Activated T-cell treated with anti-CD3 and anti-CD28 coated beads, Interleukin-2, amount 50 U/mL, for 24 hours (primary cell): ENCODE measurements at places on chromosomes 16 and 17.

DNA sequence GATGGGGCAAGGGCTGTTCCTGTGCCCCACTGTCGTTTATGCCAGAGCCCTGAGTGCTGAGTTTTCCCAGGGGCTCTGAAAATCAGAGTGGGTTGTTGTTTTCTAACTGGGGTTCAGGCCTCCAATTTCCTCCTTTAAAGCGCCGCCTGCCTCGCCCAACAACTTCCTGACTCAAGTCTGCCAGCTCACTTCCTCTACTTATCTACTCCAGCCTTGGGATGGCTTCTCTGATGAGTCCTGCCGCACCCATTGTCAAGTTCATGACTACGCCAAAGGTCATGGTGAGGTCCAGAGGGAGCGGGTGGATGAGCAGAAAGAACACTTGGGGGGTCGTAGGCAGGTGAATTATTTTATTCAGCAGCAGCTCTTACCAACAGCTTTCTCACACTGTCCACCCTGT, 104.7 kb downstream of the UTP18 start:
- no peaks in the 10 kb centered on the region for H3K27me3 ChIP-seq
- peaks cover 17% of the 10 kb centered on the region for H3K4me1 ChIP-seq
- H3K27ac ChIP-seq, result no peak overlapping the region
- DNase-seq, result no peak
- no peak overlapping the region for H3K4me3 ChIP-seq

DNA sequence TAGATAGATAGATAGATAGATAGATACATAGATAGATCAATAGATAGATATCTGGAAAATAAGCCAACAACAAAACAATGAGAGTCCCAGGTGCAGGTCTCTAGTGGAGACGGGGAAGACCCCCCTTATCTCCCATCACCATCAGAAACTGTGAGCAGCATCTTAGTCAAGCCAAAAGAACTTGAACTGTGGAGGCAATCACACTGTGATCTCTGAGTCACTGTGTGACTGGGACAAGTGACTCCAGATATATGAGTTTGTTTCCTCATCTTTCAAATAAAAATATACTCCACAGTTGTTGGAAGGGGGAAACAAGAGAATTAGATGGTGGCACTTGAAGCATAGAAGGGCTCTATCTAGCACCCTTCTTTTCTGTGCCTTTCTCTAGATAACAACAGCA, 42.1 kb downstream of the NOG start:
- no peaks in the 10 kb centered on the region for H3K36me3 ChIP-seq
- H3K27ac ChIP-seq, result no peak overlapping the region

DNA sequence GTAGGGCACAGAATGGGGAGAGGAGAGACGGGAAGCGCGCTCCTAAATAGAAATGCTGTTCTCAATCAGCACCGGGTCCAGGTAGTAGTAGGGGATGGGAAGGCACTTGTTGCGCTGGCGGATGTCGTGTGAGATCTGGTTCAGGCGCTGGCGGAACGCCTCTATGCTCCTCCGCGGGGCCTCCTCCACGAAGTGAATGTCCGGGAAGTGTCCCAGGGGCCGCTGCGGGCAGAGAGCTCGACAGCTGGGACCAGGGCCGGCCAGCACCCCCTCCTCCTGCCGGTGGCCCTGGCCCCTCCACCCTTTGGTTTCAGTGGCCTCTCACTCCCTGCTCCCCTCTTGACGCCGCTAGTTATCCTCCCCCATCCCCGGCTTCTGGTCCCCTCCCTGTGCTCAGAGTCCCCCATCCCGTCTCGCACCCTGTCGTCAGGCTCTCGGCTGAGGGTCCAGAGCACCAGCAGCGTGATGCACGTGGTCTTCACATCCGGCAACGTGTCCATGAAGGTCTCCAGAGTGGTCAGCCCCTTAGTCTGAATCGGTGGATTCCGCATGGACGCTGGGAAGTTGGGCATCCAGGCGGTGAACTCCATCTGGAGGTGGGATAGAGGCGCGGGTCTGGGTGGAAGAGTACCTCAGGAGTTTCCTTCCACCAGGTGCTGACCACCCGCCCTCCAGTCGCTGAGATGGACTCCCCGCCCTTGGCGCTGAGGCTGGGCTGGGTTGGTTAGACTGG, 14.6 kb downstream of the ALOX12B start:
- peak overlapping the region; percentile 73 for H3K4me3 ChIP-seq
- peak overlapping the region; percentile 65 for H3K27ac ChIP-seq
- H3K36me3 ChIP-seq, result no peaks in the 10 kb centered on the region
- peaks cover 20% of the 10 kb centered on the region for H3K4me1 ChIP-seq

DNA sequence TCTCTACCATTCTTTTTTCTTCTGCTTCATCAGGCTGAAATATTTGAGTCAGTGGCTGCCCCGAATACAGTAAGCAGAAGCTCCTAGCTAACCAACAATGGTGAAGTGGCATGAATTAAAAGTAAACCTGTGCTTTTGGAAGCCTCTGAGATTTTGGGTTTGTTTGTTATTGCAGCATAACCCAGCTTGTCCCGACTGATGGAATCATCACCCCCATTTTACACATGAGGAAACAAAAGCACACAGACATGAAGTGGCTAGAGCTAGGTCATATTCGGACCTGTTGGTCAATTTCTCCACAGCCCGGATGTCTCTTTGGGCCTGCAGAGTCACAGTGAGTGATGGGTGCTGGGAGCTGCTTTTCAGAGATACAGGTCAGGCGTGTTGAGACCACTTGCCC, 39.4 kb downstream of the IRX5 start:
- DNase-seq, result no peak
- H3K27me3 ChIP-seq, result peaks cover 16% of the 10 kb centered on the region
- H3K27ac ChIP-seq, result no peak overlapping the region
- no peaks in the 10 kb centered on the region for H3K36me3 ChIP-seq
- H3K4me1 ChIP-seq, result no peaks in the 10 kb centered on the region

DNA sequence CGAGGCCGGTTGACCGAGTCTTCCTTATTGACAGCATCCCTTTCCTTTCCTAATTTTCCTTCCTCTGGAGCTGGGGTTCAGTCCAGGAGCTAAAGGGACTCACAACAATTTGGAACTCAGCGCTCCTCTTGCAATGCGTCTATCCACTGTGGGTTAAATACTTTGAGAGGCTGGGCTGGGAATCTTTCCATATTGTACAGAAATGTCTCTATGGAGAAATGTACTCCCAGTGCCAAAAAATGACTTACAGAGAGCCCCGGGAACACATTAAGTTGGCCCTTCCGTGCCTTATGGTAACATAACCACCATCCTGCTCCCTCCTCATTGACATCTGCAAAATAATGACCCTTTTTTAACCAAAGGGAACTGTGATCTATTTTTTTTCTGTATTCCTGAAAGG, 192.8 kb downstream of the FTO start:
- no peaks in the 10 kb centered on the region for H3K27me3 ChIP-seq
- H3K27ac ChIP-seq, result no peak overlapping the region
- no peak for DNase-seq
- H3K4me3 ChIP-seq, result no peak overlapping the region
- peaks cover 11% of the 10 kb centered on the region for H3K4me1 ChIP-seq
- peaks cover 24% of the 10 kb centered on the region for H3K36me3 ChIP-seq

DNA sequence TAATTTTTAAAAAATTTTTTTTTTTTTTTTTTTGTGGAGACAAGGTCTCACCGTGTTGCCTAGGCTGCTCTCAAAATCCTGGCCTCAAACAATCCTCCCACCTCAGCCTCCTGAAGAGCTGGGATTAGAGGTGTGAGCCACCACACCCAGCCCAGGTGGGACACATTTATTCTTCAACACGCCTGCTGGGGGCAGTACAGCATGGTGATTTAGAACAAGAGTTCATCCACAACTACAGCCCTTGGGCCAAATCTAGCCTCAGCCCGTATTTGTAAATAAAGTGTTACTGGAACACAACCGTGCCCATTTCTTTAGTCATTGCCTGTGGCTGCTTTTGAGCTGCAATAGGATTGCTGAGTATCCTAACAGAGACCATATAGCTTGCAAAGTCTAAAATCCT, 92.8 kb downstream of the KATNIP start:
- H3K4me3 ChIP-seq, result no peak overlapping the region
- no peaks in the 10 kb centered on the region for H3K4me1 ChIP-seq
- H3K36me3 ChIP-seq, result peaks cover 22% of the 10 kb centered on the region
- H3K27me3 ChIP-seq, result no peaks in the 10 kb centered on the region
- DNase-seq, result no peak
- no peak overlapping the region for H3K27ac ChIP-seq

DNA sequence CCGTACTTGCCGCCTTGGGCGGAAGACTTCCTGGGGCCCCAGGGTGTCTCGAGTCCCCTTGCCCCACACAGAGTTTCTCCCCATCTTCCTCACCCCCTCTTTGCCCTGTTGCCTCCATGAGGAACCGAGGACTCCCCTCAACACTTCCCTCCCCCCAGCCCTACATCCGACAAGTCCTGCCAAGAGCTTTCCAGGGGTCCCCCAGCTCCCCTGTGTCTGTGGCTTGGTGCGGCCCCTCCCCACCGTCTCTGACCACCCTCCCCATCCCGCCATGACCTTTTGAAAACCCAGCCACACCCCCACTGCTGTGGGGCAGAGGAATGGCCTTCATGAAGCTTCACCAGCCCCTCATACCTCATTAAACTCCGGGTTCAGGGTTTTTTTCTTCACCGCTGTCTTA, 11.4 kb downstream of the SCGB1C2 start:
- no peak overlapping the region for H3K27ac ChIP-seq
- no peaks in the 10 kb centered on the region for H3K27me3 ChIP-seq
- H3K4me3 ChIP-seq, result no peak overlapping the region
- no peak for DNase-seq

- no peak for DNase-seq
- no peak overlapping the region for H3K4me3 ChIP-seq
- no peaks in the 10 kb centered on the region for H3K36me3 ChIP-seq
- H3K27ac ChIP-seq, result peak overlapping the region; percentile 8
- no peaks in the 10 kb centered on the region for H3K27me3 ChIP-seq
Measured at GRCh38 chr16:87816507-87817100, 50.8 kb upstream of the KLHDC4 start.

- peak within 1 kb of the TSS; percentile 75 for H3K4me3 ChIP-seq
- H3K4me1 ChIP-seq, result peaks cover 35% of the 10 kb centered on the region
- peak; percentile 74 for DNase-seq
Measured at GRCh38 chr16:19884611-19885450, at the start of gene GPRC5B. GPRC5B (minus strand) TSS chr16:19884848; CDS start chr16:19872845, 12,003 bp downstream.

DNA sequence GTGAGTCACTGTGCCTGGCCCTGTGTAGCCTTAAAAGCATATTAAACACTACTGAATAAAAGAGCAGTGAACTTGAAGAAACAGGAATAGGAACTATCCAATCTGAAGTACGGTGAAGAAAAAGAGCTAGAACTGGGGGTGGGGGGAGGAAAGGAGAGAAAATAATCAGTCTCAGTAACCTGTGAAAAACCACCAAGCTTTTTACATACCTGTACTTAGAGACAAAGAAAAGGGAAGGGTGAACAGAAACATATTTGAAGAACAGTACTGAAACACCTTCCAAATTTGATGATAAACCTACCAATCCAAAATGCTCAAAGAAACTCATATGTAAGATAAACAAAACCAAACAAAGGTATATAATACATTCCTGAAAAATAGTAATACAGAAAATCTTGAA, 77.5 kb downstream of the USP32 start:
- peak overlapping the region; percentile 6 for H3K27ac ChIP-seq
- no peak overlapping the region for H3K4me3 ChIP-seq
- H3K27me3 ChIP-seq, result no peaks in the 10 kb centered on the region
- DNase-seq, result no peak
- peaks cover 14% of the 10 kb centered on the region for H3K4me1 ChIP-seq

DNA sequence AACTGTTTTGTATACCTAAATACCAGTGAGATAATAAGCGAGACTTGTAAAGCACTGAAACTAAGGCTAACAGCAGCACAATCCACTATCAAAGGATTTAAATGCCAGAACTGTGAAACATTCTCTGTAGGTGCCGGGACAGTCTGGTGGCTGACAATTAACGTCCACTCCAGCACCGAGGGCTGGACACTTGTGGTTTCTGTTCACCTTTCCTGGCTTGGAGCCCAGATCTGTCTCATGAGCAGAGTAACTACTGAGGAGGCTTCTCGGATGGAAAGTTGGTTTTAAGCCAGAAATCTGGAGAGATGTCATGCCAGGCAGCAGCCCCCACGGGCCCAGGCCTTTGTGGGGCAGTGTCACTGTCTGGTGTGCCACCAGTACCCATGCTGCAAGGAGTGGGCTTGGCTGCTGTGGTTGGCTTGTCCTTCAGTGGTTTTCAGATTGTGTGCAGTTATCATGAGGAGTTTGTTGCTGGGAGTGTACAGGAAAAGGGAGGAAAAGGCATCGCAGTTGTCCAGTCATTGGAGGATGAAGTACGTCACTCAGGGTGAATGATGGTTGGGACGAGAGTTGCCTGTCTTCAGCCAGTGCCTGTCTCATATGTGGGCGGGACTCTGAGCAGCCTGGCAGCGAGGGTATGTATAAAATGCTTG, 35.5 kb downstream of the UBN1 start:
- peaks cover 92% of the 10 kb centered on the region for H3K36me3 ChIP-seq
- no peaks in the 10 kb centered on the region for H3K27me3 ChIP-seq
- no peak overlapping the region for H3K4me3 ChIP-seq
- DNase-seq, result no peak
- no peaks in the 10 kb centered on the region for H3K4me1 ChIP-seq

DNA sequence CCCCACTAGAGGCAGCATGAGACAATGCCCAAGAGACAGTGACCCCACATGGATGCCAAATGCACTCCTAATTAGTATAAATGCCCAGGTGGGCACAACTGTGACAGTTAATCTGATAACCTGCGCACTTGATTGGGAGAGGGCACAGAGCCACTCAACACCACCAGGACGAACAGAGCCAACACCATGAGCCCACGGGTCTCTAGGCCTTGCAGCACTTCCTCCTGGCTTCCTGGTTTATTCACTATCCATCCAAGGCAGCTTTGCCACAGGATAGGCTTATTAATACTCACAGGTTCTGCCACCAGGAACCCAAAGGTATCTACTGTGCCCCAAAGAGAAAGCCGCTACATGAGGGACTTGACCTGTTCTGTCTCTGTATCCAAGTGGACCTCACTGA, 14.9 kb downstream of the AXIN2 start:
- DNase-seq, result no peak
- H3K36me3 ChIP-seq, result peaks cover 63% of the 10 kb centered on the region
- H3K27me3 ChIP-seq, result no peaks in the 10 kb centered on the region
- no peak overlapping the region for H3K4me3 ChIP-seq
- peaks cover 69% of the 10 kb centered on the region for H3K4me1 ChIP-seq

DNA sequence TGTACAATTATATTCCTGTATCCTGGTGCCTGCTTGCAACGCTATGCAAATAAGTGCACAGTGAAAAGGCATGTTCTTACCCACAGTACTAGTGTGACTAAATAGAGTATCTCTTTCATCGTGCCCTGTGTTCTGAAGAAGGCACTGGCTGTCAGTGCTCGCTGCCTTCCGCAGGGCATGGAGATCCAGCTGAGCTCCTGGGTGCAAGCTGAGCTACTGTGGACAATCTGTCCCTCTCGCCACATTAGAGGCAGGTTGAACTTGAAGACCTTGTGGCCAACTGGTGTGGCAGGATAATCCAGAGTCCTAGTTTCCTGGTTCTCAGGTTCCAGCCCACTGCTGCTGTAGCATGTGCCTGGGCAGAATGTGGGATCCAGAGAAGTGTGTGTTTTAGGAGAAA, 1.9 kb upstream of the ST6GALNAC1 start:
- H3K36me3 ChIP-seq, result no peaks in the 10 kb centered on the region
- no peak for DNase-seq
- no peak overlapping the region for H3K27ac ChIP-seq
- H3K4me3 ChIP-seq, result no peak overlapping the region
- peaks cover 25% of the 10 kb centered on the region for H3K4me1 ChIP-seq

GRCh38 chr16:49622084-49622390, 233.9 kb downstream of the ZNF423 start:
- no peaks in the 10 kb centered on the region for H3K27me3 ChIP-seq
- no peaks in the 10 kb centered on the region for H3K36me3 ChIP-seq
- no peak for DNase-seq
- no peak overlapping the region for H3K4me3 ChIP-seq
- no peaks in the 10 kb centered on the region for H3K4me1 ChIP-seq
